Naive thymus-derived CD4-positive, alpha-beta T cell (primary cell): ENCODE measurements at places on chromosomes 13 and 19.

DNA sequence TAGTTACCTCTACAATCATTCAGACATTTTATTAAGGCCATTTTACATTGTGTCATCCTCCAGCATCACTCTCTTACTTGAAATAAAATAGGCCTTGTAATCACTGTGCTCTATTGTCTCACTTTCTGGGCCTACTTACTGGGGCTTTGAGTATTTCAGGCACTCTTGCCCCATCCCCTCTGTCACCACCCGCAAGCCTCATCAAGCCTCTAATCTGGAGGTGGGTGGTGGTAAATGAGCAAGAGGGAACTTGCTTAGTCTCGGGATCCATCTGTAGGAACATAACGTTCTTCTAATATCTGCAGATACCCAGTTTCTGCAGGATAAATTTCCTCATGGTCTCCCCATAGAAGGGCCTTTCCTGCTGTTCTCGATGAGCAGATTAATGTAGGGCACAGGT, 19.4 kb upstream of the GPR18 start:
- DNase-seq = no peak

GRCh38 chr19:14536926-14537692, 7.7 kb downstream of the TECR start:
- DNase-seq = no peak

- DNase-seq = no peak
These were observed 551.2 kb downstream of the EFNB2 start for GRCh38 chr13:105984236-105984635.

DNA sequence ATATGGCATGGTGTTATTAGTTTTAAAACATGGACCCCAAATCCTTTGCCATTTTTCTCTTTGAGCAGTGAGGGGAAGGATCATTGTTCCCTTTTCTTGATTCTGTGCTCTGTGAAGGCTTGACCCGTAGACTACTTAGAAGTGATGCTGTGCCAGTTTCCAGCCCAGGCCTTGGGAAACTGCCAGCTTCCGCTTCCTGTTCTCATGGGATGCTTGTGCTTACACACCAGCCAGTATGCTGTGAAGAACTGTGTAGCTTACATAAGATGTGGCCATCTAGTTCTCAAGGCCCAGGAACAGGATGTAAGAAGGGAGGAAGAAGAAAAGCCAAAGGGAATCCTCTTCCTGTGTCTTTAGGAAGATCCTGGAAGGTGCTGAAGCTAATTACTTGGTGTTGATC, 180.9 kb downstream of the PCCA start:
- no peak for DNase-seq

DNA sequence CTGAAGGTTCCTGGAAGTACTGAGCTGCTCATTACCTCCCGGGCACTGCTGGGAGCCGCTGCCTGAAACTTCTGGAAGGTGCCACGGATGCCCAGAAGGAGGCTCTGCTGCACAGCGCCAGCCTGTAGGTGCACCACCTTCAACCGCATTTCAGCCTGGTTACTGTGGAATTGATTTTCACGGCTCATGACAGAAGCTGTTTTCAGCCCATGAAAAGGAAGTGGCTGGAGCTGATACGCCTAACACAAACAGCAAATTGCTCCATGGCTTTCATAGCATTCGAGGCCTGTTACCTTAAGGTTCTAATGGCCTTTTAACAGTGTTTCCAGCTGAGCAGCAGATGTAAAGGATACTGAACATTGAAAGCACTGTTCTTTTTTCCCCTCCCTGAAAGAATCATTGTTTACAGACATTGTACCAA, 22.0 kb downstream of the GPC6 start:
- no peak for DNase-seq

GRCh38 chr13:74768521-74769085, 634.4 kb upstream of the KLF12 start:
- DNase-seq = no peak

DNA sequence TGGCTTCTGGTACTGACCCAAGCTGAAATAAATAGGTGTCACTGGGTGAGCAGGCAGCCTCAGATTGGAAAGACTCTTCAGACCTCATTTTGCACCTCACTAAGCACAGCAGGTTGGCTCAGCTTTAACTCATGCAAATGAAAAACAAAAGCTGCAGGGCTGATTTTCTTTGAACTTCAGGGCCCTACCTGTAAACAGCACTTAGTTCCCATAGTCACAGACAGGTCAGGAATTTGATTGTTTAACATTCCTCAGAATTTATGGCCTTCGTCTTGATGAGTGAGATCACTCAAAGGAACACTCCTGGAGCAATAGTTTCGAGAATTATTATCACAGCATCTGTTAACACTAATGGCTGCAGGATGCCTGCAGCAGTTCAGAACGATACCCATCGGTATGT, 718.5 kb downstream of the EFNB2 start:
- no peak for DNase-seq

DNA sequence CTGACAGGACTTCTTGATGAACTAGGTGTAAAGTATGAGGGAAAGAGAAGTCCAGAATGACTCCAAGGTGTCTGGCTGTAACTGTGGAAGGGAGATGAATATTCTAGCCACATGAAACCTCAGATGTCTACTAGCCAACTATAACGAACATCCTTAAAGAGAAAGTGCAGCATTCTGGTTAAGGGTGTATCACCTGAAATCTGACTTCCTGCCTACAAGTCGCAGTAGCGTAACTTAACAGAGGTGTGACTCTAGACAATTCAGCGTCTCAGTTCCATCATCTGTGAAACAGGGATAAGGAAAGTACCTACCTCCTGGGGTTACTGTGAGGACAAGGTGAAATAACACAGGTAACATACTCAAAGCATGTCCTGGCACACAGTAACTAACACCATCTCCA, 145.7 kb upstream of the FBXL3 start:
- no peak for DNase-seq

GRCh38 chr13:73741111-73741510, 393.1 kb downstream of the KLF12 start:
- no peak for DNase-seq

GRCh38 chr19:14672188-14672872, 2.3 kb downstream of the ADGRE3 start:
- no peak for DNase-seq
